ENCODE measurements at places on chromosomes 5 and 9.

DNA sequence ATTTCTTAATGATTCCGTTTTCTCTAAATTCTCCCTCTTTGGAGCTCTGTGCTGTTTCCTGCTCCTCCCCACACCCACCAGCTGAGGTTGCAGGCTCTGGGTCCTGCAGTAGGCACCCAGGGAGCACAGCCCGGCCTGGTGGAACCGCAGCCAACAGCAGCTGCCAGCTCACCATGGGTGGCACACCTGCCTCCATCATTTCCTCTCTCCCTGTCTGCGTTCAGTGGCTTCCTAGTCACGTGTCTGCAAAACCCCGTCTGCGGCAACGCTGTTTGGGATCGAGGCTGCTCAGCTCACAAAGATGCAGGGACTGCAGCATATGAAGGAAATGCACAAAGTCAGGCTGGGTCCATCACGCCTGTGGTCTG is 367.8 kb downstream of the IRX2 start:
- no peak for DNase-seq

GRCh38 chr5:172009536-172010270 is 3.3 kb upstream of the FBXW11 start:
- no peak for DNase-seq

- no peak for DNase-seq
Observed at GRCh38 chr5:28448791-28449190, 1410.4 kb upstream of the CDH9 start.

- no peak for DNase-seq
Observed at GRCh38 chr9:136093346-136093986, 1.6 kb downstream of the NACC2 start.

DNA sequence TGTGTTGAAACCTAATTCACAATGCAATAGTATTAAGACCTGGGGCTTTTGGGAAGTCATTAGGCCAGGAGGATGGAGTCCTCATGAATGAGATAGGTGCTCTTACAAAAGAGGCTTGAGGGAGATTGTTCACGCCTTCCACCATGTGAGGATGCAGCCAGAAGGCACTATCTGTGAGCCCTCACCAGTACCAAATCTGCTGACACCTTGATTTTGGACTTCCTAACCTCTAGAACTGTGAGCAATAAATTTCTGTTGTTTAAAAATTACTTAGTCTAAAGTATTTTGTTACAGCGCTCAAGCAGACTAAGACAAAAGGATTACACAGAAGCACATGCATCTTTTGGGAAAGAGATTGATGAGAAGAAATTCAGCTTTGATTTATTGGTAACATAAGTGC is 232.9 kb upstream of the NR4A3 start:
- no peak for DNase-seq

DNA sequence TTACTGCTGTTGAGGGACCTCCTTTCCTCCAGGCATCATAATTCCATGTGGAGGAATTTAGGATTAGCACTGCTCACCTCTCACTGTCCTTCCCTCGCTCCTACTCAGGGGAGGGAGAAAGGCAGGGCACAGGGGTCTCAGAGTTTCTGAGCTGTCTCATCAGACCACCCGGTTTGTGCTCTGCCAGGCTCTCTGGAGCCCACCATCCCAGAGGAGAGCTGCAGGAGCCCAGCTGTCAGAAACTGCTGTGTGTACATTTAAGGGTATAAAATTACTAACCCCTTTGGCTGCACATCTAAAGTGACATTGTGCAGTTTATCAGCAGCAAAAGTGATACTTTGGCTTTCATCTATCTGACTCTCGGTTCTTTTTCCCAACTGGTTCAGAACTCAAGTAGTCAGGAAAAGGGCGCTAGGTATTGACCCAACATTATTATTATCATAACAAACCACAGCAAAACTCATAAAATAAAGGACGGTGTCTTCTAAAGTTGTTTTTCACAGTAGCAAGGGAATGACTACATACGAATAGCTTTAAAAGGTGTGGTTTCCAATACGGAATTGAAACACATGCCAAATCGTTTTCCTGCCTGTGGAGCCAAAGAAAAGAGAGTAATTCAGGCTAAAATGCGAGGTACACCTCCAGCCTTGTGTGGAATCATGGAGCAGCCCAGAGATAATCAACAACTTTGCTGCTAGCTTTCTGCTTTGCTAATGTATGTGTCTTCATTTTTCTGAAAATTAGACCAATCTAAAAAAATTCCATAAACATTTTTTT is 348.1 kb downstream of the TMEM167A start:
- no peak for DNase-seq

DNA sequence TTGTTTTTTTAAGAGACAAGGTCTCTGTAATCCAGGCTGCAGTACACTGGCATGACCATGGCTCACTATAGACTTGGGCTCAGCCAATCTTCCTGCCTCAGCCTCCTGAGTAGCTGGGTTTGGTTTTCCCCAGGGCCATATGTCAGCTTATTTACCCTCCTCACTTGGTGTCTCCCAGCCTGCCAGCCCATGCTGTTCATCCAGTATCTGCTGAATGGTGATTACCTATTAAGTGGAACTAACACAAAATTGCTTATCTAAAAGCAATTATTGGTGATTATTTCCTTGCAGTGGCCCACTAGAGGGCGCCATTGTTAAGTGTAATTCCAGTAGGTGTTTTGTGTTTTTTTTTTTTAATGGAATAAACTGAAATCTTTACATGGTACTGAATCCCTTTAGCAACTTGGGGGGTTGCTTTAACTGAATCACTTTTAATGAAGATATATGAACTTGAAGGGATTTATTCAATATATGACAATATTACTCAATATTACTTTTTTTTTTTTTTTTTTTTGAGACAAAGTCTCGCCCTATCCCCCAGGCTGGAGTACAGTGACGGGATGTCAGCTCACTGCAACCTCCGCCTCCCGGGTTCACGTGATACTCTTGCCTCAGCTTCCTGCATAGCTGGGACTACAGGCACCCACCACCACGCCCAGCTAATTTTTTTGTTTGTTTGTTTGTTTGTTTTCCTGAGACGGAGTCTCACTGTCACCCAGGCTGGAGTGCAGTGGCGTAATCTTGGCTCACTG is 13.8 kb downstream of the EXOSC2 start:
- peak; percentile 43 for DNase-seq

DNA sequence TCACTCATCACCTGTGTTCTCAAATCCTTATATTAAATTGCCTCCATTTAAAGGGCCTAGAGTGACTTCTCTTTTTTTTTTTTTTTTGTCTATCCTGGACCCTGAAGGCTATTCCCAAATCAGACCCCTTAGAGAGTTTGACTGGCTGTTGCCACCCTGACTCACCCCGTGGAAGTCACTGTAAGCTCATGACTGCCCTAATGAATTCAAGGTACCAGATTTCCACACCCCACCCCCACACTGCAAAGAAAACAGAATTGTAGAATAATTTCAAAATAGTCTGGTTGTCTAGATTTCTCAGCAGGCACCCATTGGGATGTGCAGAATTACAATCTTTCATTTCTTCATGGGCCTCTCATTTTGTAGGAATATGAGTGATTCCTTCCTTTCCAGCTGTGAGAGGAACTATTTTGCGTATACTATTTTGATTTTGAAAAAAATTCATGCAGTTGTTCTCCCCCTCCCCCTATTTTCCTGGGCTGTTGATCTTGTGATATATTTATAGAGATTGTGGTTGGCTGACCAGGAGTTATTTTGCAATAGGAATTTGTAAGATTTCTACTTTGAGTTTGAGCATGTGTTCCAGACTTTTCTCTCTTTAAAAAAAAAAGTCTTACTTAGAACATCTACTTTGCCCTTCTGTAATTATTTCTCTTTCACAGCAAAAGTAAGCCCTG is 79.1 kb downstream of the ZNF618 start:
- no peak for DNase-seq

GRCh38 chr9:130794923-130795495 is 40.0 kb upstream of the ABL1 start:
- no peak for DNase-seq

- DNase-seq: no peak
Observed at GRCh38 chr9:97807681-97808080, 45.3 kb upstream of the FOXE1 start.

- no peak for DNase-seq
Observed at GRCh38 chr9:128750926-128751595, 20.7 kb downstream of the ZER1 start.

DNA sequence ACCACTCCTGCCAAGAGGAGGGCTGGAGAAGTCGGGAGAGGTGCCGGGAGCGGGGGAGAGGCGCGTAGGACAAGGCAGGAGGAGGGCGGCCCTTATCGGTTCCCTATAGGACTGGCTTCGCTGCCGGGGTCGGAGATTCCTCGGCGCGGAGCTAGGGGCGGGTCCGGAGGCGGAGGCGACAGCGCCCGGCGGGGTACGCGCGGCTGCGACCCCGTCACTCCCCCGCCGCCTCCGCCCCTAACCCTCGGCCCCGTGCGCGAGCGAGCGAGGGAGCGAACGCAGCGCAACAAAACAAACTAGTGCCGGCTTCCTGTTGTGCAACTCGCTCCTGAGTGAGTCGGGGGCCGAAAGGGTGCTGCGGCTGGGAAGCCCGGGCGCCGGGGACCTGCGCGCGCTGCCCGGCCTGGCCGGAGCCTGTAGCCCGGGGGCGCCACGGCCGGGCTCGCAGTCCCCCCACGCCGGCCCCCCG is 2.0 kb downstream of the GLIS3 start:
- peak; percentile 49 for DNase-seq
